ENCODE measurements at places on chromosomes 7 and 10.

DNA sequence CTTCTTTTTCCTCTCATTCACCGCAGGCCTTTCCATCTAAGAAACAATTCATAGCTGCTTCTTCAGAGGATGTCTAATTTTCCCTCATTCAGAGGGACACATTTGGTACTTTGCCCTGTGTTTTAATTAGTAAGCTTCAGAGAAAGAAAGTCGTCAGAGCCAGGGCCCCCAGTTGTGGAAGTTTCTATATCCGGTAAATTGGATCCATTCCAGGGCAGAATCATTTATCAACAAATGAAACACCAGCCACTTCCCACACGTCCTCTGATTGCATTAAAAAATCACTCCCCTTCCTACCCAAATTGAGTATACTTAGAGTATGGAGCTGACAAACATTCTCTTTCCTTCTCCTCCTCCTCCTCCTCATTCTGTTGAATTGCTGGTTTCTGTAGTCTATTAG, 205.8 kb upstream of the HDAC9 start:
- no peak for DNase-seq

DNA sequence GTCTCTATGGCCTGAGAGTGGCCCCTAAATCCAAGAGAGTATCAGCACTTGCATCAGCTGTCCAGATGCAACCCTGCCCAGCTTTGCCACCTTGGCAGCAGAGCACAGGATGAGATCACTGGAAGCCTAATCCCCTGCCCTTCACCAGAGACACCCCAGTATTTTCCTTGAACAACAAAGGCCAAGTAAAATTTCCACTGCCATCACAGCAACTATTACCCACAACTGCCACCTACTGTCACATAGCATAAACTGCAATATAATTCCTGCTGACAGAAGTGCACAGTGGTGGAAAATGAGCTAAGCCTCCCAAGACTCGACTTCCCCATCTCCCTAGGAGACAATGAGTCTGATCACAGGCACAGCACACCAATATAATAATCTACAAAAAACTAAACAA, 462.8 kb upstream of the ZWINT start:
- no peak for DNase-seq

DNA sequence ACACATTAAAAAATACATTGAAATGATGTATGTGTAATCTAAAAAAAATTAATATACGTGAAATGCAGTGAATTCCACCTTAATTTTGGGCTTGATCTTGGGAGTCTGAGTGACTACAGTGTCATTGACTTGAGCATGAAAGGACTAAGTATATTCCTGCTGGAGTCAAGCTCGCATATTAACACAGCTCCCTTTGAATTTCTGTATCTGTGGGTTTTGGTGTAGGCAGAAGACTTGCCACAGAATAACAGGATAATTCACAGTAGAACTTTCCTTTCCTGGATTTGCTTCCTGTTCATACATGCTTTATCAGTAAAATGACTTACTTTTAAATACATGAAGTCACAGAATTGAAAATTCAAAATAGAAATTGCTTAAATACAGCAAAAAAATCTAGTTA, 55.3 kb downstream of the PPP1R9A start:
- DNase-seq = no peak

- DNase-seq = no peak
Measured at GRCh38 chr10:33719005-33719703, 384.7 kb upstream of the NRP1 start.

DNA sequence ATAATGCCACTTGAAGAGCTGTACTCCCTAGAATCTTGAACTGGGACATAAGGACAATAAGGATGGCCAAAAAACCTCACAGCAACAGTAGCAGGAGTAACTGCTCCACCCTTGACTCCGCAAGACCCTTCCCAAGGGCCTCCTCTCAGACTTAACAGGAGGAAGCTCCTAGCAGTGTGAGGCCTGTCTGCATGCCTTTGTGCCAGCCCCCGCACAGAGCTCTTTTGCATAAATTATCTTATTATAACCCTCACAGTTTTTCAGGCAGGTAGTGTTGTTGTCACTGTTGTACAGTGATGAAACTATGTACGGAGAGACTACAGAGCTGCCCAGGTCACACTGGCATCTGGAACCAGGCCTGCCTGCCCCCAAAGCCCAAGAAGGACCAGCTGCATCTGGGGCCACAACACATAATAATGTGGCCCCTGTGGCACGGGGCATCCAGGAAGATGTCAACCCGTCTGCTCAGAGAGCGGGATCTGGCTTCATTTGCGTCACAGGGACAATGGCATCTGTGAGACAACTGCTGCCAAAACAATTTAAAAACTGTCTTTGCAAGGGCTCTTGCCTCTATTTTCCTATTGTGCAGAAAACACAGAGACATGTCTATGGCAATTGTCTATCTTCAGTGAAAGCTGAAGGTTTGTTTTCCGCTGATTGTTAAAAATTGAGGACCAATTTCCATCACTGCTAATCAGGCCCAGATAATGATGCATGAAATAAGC, 249.3 kb upstream of the GRB10 start:
- no peak for DNase-seq

DNA sequence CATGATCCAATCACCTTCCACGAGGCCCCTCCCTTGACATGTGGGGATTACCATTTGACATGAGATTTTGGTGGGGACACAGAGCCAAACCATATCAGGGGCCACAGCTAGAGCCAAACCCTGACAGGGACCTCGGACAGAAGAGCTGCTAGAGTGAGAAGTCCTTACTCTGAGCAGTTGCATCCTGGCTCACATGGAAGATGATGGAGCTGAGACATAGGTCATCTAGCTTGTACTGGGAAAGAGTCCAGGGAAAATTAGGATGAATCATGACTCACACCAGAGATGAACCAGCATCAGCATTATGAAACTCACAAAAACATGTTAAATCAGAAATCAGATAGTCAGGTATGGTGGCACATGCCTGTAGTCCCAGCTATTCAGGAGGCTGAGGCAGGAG, 12.8 kb upstream of the FMC1 start:
- peak; percentile 67 for DNase-seq

- no peak for DNase-seq
Measured at GRCh38 chr10:71438761-71439160, 42.0 kb downstream of the CDH23 start.

DNA sequence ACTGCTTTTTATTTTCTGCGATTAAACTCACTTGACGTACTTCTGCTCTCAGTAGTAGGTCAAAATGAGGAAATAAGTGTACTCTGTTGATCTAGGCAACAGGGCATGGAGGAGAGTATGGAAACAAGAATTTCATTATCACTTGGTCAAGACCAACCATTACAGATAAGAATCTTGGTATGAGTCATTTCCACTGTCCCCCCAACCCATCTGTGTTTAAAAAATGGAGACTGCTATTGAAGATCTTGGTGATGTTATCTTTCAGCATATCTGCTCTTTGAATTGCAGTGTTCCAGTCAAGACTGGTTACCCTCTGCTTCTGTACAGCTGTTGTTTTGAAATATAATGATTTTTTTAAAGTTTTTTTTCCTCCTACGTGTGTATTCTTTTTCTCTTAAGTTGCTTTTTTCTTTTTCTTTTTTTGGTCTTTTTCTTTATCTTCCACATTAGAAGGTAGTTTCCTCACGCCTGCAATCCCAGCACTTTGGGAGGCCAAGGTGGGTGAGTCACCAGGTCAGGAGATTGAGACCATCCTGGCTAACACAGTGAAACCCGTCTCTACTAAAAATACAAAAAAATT, 11.7 kb downstream of the STAM start:
- DNase-seq = no peak

DNA sequence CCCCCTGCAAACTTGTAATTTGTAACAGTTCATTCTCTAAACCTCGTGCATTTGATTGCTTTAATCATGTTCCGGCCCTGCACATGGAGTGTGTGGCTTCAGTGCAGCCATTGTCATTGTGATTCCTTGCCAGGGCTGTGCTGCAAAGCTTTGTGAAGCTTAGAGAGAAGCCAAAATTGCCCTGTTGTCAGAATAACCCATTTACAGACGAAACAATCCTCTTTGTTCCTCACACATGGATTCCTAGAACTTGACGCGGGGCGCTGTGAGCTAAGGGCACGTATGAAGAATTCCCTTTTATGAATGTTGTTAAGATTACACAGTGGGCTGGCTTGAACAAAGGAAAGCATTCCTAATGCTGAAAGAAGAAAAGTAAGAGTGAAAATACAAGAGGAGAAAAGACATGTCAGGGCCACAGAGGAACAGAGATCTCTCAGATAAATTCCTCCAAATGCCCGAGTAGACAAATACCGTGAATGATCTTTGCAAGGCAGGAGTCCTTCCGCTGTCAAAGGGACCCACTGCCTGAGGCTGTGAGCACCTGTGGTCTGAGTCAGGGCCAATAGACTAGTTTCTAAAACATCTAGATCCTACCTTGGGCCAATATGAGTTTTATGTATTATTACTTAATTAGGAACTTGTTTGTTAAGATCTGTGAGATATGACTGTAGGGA, 205.4 kb upstream of the C7orf33 start:
- DNase-seq = no peak

DNA sequence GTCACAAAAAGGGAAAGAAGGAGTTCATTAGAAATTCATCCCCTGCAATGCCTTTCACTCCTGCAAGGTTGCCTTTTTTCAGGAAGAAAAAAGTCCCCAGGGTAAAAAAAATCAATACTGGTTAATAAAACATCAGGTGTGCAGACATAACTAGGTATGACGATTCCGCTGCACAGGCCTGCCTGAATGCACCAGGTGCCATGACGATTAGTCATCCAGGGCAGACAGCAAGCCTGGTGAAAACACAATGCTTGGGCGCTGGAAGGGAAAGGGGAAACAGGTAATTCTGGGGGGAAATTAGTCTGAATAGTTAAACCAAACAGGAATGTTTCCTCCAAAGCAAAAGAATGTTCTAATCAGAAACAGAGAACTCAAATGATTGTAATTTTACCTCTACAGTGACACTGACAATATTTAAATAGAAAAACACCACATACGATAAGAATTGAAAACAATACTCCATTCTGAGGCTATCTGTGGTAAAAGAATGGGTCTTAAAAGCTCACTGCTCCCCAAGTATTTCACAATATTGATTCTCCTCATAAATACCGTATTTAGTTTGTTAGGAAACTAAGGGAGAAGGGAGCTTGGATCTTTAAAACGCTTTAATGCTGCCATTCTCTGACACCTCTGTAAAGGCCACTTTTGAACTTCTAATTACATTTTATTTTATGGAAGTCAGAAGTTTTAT, 45.2 kb downstream of the VPS41 start:
- no peak for DNase-seq

GRCh38 chr10:96259150-96259549, 12.2 kb downstream of the BLNK start:
- no peak for DNase-seq

DNA sequence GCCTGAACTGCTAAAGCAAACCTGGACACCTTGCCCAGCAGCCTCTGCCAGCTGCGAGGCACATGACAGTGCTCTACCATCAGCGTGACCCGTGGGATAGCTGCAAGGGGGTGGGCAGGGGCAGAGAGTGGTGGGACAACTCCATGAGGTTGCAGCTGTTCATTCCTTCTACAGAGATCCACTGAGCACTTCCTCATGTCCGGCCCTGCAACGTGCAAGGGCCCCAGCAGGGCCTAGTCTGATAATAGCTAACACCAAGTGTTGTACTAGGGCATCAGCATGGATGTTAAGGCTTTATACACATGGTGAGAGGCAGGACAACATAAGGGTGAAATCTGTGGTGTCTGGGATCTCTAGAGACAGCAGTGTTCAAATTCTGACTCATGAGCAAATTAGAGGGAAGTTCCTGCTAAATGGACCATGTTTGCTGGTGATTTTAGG, 14.3 kb downstream of the NOD1 start:
- no peak for DNase-seq

DNA sequence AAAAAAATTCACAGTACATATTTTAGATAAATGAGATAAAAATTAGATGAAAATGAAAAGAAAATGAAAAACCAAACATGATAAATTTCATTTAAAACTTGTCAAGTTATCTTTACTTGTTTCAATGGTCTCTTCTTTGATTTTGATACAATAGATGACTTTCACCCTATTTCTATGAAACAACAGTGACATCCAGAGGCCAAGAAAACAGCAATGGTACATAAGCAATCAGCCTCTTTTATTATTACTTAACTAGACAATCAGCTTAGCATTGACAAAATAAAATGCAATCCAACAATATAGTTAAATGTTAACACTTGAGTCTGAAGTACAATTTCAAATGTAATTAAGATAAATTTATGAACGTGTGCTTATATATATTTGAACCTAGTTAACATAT, 74.8 kb upstream of the GPR37 start:
- no peak for DNase-seq

- no peak for DNase-seq
Measured at GRCh38 chr10:78584681-78585080, 484.1 kb upstream of the ZMIZ1 start.

DNA sequence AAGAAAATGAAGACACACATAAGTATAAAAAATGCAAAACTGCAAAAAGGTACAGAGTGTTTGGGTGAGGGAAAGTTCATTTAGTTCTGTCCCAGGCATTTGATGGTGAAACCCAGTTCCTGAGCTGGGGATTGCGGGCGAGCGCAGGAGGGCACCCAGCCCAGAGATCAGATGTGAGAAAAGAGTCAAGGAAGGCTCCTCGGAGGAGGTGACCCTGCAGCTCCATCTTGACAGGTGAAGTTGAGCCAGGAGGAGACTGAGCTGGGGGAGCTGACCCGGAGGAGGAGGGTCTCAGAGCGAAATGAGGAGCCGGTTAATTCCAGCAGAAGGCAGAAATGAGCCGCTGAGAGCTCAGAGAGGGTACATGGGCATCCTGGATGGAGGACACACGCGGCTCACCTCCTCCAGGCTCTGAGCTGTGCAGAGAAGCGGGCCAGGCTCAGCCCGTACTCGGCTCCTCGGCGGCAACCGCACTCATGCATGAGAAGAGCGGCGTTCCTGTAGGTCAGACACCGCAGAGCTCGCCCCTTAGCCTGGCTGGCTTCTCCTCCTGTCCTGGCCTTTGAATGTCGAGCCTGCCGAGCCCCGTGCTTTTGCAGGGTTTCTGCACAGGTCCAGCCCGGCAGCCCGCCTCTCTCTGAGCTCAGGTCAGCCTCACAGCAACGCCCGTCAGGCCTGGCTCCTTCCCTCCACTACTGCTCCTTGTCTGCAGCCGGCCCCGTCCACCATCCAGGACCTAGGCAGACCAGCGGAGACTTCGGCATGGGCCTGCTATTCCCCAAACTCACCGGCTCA, 9.5 kb upstream of the RAMP3 start:
- DNase-seq = no peak

GRCh38 chr10:46515793-46516192, 40.7 kb downstream of the GPRIN2 start:
- DNase-seq = no peak

DNA sequence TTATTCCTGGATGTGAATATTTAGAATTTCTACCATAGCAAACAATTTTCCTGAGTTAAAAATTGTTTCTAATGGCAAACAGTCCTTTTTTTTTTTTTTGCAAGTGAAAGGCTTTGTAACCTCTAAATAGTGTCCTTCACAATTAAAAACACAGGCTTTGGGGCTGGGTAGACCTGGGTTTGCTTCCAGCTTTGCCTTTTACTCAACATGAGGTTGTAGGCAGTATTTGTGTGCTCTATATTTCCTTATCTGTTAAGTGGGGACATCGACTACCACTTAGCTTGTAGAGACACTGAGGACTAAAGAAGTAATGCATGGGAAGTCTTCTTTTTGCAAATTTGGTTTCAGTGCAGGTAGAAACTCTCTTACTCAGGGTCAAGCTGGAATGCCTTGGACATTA, 169.4 kb upstream of the GRB10 start:
- no peak for DNase-seq

GRCh38 chr7:47393406-47393805, 188.5 kb downstream of the TNS3 start:
- no peak for DNase-seq

All from AG04449 (cell line).